Epithelial cell of proximal tubule (primary cell): ENCODE measurements at places on chromosomes 5 and 9. TPM values are rescaled to one million over a fixed set of nuclear protein-coding genes. Genes with fewer than 3 reads are reported as not detected.

DNA sequence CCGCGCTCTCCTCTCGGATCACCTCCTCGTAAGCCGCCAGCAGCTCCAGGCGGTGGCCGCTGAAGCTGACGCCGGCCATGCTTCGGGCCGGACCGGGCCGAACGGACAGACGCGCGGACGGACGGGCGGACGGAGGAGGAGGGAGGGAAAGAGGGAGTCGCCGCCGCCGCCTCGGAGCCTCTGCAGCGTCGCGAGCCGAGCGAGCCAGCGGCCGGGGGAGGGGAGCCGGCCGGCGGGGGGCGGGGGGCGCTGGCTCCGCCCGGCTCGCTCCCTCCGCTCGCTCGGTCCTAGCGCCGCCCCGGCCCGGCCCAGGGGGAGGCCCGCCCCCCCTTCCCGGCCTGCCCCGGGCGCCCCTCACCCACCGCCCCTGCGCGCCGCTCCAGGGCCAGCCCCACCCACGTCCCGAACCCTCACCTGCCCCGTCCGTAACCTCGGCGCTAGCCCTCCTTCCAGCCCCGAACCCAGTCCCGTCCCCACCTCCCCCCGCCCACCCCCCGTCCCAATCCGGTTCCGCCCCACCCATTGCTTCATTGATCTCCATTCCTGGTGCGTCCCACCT is at the start of gene DBN1:
Gene DBN1, minus strand, starts transcription at position 192 of the 559 bp plus-strand sequence. Its CDS starts 113 bp downstream, at position 79.
- DNase-seq, result no peak

- peak; percentile 59 for DNase-seq
These were observed 287.8 kb upstream of the RASA1 start for GRCh38 chr5:86979811-86980411.

DNA sequence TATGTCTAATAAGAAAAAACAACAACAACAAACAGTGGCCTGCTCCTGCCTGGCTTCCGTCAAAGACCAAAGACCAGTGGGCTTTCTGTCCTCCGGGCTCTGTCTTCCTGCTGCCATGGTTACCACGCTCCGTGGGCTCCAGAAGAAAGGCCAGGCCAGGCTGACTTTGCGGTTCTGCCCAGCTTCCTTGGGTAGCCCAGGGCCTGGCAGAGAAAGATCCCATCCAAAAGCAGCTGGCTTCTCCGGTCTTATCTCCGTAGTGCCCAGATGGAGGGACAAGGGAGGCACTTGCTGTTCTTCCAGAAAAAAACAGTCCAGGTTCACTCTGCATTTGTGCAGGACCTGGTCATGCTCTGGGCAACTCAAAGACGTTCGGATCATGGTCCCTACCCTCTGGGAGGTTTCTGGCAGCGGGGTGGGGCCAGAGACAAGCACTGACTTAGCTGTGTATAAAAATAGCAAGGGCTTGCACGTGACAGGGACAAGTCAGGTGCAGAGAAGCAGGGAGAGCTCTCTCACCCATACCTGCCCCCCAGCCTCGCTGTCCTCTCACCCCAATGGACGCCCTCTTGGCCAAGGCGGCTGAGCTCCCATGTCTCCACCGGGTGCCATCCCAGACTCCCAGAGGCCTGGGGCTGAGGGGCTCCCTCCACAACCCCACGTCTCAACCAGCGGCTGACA is 212.2 kb downstream of the C9orf50 start:
- no peak for DNase-seq

GRCh38 chr9:98468567-98469239 is 213.3 kb upstream of the TBC1D2 start:
- DNase-seq, result no peak

CDH9 gene
- total RNA-seq, result not detected in 2 replicates

DNA sequence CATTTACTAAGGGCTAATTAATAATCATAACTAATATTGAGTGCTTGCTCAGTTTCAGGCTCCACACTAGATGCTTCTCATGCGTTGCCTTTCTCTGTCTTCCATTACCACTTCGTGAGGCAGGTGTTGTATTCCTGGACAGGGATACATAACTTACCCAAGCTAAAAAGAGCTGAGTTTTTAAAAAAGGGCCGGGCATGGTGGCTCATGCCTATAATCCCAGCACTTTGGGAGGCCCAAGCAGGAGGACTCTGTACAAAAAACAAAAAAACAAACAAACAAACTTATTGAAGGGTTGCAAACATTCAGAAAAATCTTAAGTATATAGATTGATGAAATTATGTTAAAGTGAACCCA is 12.1 kb upstream of the ANKRD33B start:
- DNase-seq, result no peak

GFRA3 gene
- 0.12 and 0.29 TPM in 2 replicates for total RNA-seq

FRMPD1 gene
- under 0.01 TPM in 1 of 2 replicates, not detected in the other for total RNA-seq

OTULIN gene
- total RNA-seq, result 32.9 and 39.4 TPM in 2 replicates

DNA sequence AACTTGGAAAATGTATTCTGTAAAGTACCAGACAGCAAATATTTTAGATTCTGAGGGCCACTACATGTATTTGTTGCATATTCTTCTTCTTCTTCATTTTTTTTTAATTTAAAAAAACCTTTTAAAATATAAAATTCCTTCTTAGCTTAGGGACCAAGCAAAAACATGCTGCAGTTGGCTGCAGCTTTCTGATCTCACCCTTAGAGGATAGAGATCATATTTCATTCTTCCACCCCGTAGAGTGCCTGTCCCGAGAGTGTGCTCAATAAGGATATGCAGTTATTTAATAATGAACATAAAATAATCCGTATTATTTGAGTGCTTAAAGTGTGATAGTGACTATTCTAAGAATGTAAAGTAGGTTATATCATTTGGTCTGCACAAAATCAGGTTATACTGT is 204.2 kb upstream of the CD180 start:
- no peak for DNase-seq

- DNase-seq, result no peak
These were observed 109.4 kb upstream of the TBCA start for GRCh38 chr5:77885519-77885918.

HACD4 gene
- total RNA-seq, result 2.0 and 3.5 TPM in 2 replicates

DNA sequence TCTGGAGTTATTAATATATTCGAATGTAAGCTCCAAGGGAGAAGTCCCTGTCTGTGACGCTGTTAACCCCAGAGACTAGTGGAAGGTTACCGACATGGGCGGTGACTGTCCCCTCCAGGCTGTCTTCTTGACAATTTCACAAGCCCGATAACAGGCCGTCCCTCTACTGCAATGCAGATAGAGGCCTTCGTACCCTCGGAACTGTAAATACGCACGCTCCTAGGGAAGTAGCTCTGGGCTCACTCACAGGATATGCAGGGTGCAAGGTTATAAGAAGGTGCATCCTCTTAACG is 680 bp upstream of the RFK start:
- no peak for DNase-seq

DNA sequence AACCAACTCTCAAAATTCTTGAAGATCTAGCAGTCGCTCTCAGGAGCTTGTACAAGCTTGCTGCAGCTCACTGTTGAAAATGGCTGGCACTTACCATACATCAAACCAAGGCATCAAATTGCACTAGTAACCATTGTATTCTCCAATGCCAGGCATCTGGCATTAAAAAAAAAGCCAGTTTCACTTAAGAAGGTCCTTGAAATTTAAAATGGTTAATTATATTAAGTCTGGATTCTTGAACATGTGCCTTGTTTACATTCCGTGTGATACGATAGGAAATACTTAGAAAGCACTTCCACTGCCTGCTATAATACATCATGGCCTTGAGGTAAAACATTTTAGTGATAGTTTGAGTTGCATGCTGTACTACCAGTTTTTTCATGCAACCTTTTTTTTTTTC is 300.7 kb downstream of the KDM4C start:
- DNase-seq, result no peak

GRCh38 chr5:148248894-148249293 is 10.6 kb downstream of the MARCOL start:
- peak; percentile 6 for DNase-seq

- DNase-seq, result no peak
These were observed 43.4 kb upstream of the SH3PXD2B start for GRCh38 chr5:172497591-172498255.
